ENCODE measurements at places on chromosomes 3 and 15. TPM values are rescaled to one million over a fixed set of nuclear protein-coding genes. Genes with fewer than 3 reads are reported as not detected.

ANKRD34C gene
- total RNA-seq = not detected

IL5RA gene
- total RNA-seq = 1.5 TPM

- DNase-seq = peak; percentile 96
Measured at GRCh38 chr3:72996473-72997333, at the start of gene PPP4R2. Gene PPP4R2, plus strand, starts transcription at chr3:72996811. Its CDS starts 227 bp downstream, at chr3:72997038.

GRCh38 chr3:11444404-11444803 lies 172.2 kb downstream of the ATG7 start:
- DNase-seq = no peak

CTXN2 gene
- total RNA-seq = not detected

All from hepatocyte (in vitro differentiated cells).